H4 (cell line): ENCODE measurements at places on chromosomes 16 and 17. TPM values are rescaled to one million over a fixed set of nuclear protein-coding genes. Genes with fewer than 3 reads are reported as not detected.

- DNase-seq = no peak
Measured at GRCh38 chr17:80092959-80093358, 8.4 kb upstream of the GAA start.

Gene MIS12
- 22.4 and 22.9 TPM in 2 replicates for total RNA-seq

DNA sequence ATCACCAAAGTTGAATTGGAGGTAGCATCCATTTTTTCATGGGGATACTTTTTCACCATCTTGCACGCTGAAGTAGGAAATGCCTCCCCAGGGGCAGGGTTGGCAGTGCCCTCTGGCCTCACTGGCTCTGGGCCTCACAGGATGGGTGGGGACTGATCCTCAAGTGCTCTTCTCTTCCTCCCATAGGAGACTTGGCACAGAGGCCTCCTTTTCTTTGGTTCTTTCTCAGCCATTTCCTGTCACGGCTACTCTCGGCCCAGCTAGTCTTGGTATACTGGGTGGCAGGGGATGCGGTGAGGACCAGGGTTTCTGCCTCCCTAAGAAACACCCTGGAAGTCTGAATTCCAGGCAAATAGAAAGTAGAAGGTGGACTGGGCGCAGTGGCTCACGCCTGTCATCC lies 58.2 kb downstream of the PECAM1 start:
- no peak for DNase-seq

Gene FGF11
- total RNA-seq = not detected in 2 replicates

DNA sequence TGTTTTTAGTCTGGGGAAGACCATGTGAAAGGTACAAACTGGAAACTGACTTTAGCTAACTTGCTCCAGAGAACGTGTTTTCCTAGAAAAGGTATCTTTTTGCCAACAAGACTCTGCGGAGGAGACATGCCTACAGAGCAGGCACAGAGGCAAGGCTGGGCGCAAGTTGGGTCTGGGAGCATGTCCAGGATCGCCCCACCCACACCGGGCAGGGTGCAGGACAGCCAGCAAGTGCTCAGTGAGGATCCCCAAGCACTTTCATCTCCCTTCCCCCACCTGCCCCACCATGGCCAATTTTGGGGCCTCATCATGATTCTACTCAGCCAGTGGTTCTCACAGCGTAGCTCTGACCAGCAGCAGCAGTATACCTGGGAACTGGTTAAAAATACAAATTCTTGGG lies 18.2 kb upstream of the ROGDI start:
- DNase-seq = no peak

DNA sequence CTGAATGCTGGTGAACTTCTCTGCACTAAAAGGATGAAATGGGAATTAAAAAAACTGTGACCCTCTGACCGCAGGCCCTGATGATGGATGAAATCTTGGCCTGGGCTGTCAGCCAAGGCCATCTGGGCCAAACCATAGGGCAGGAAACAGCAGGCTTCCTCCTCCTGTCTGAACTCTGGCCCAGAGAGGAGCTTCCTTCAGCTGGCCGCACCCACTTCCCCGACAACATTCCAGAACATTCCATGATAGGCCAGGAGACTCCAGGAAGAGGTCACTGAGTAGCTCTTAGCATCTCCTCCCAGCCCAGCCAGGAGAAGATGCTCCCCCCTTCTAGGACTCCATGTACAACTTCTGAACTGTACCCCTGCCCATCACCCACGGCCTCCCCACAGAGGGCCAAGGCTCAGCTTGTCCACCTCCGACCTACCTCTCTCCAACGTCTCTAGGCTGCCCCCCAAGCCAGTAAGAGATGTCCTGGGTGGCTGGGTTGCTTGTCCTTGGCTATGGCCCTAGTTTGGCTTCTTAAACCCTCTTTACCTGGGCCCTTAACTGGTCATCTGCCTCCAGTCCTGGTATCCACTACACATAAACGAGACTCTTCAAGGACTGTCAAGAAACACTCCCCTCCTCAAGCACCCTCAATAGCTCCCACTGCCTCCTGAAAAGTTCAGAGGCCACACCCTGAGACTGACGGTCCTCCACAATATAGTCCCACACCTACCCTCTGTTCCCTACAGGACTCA lies 1.7 kb downstream of the RPH3AL start:
- peak; percentile 81 for DNase-seq

DNA sequence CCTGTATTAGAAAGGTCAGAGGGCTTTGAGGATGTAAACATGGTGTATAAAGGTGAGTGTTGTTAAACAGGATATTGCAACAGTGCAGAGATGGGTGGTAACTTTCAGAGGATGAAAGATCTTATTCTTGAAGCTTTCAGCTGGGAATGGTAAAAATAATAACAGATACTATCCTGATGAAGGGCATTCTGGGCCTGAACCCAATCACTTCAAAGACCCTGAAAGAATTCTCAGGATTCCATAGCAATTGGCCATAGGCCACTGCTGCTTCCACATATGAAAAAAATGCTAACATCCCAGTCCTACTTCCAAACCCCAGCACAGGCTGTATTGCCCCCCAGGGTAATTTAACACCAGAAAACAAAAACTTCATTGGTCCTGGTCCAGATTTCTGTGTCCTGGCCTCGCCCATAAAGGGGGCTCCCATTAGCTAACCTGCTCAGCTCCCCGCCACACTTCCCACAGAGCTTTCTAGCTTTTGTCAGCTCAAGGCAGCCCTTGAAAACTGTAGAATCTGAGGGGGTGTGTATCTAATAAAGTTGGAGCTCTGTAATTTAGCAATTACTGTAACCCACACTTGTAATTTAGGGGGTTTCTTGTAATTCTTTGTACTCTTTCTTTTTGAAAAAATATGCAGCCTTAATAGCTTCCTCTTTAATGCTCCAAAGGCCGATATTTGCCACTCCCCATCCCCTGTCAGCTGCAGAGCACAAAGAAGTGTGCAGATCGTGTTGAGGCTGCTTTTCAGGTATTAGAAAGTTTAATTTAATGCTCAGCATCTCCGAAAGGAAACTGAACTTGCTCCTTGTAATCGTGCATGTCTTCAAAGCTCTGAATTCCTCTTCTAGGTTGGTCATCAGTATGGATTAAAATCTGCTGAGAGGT lies 371.5 kb downstream of the SEC14L1 start:
- no peak for DNase-seq

DNA sequence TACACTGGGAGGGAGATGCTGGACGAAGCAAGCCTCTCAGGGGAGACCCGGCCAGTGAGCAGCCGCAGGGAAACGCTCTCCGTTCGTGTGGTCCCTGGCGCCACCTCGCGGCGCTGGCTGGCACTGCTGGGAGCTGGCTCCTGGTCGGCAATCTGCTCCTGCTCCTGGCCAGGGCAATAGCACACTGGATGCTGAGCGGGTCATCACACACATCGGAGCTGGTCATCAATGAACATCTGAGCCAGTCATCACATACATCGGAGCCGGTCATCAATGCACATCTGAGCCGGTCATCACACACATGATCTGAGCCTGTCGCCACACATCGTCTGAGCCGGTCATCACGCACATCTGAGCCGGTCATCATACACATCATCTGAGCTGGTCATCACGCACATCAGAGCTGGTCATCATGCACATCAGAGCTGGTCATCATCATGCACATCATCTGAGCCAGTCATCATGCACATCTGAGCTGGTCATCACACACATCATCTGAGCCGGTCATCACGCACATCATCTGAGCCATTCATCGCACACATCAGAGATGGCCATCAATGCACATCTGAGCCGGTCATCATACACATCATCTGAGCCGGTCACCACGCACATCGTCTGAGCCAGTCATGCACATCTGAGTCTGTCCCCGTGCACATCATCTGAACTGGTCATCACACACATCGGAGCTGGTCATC lies 217.3 kb downstream of the RBFOX3 start:
- DNase-seq = peak; percentile 71

- DNase-seq = peak; percentile 88
Measured at GRCh38 chr17:82791532-82791931, 39.7 kb downstream of the TBCD start.

DNA sequence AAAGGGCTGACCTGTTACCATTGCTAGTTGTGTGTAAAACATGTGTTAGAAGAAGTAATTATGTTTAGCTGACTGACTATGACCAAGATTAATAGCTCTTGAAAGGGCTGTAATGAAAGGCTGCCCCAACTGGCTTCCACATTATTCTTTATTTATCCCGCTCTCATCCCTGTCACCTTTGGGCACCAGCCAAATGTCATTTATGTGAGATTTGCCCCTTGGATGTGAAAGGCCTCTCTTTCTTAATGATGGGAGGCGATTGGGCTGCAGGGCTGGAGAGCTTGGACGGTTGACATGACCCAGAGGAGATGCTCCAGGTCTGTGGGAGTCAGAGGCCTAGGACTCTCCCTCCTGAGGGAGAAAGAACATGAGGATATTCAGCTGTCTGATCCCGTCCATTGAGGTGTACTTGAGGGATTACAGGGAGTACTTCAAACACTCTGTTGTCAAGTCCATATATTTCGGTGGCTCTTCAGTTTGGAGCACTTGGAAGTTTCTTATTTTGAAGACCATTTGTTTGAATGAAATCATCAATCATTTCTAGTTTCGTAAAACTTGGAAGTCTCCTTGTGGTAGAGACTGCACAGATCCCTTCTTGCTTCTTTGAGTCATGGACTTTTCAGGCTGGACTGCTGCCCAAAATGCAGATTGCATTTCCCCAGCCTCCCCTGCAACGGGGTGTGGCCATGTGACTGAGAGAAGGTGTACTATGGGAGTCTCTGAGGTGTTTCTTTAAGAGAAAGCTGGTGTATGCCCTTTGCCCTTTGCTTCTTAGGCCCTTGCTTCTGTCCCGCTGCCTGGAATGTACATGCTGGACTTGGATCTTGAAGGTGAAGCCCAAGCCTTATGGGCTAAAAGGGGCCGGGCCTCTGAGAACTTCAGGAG lies 51.3 kb downstream of the FTO start:
- peak; percentile 38 for DNase-seq

GRCh38 chr16:47016700-47017133 lies 43.2 kb upstream of the DNAJA2 start:
- no peak for DNase-seq

Gene TMC8
- total RNA-seq = 0.02 TPM in 1 of 2 replicates, not detected in the other

DNA sequence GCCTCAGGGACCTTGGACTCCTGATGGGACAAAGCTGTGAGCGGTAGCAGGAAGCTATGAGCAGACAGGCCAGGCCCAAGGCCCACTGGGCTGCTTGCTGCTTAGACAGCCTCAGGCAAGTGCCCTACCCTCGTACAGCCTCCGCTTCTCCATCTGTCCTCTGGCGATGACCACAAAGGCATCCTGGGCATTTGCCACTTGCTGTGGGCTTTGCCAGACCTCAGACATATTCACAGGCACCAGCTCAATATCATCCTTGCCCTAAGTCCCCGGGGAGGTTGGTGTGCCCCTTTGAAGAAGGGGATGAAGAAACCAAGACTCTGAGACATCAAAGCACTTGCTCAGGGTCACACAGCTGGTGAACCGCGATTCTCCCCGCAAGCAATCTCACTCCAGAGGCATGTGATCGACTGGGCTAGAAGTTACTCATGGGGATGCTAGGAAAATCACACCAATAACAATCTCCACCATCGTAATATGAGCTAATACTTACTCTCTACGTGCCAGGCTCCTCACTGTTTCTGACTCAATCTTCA lies 21.7 kb downstream of the PPL start:
- peak; percentile 58 for DNase-seq

GRCh38 chr16:65655802-65656201 lies 533.9 kb upstream of the CDH11 start:
- DNase-seq = no peak

- no peak for DNase-seq
Measured at GRCh38 chr17:37481001-37481665, 8.6 kb upstream of the DUSP14 start.

Gene ZNF750
- total RNA-seq = not detected in 2 replicates

GRCh38 chr17:2798678-2799077 lies 2.4 kb downstream of the RAP1GAP2 start:
- DNase-seq = no peak

Gene TANGO6
- 10.6 and 28.7 TPM in 2 replicates for total RNA-seq

Gene NOS2
- total RNA-seq = 0.02 TPM in 1 of 2 replicates, not detected in the other

- DNase-seq = no peak
Measured at GRCh38 chr17:78939615-78940014, 14.4 kb upstream of the TIMP2 start.

Gene ASB16
- not detected in 2 replicates for total RNA-seq

DNA sequence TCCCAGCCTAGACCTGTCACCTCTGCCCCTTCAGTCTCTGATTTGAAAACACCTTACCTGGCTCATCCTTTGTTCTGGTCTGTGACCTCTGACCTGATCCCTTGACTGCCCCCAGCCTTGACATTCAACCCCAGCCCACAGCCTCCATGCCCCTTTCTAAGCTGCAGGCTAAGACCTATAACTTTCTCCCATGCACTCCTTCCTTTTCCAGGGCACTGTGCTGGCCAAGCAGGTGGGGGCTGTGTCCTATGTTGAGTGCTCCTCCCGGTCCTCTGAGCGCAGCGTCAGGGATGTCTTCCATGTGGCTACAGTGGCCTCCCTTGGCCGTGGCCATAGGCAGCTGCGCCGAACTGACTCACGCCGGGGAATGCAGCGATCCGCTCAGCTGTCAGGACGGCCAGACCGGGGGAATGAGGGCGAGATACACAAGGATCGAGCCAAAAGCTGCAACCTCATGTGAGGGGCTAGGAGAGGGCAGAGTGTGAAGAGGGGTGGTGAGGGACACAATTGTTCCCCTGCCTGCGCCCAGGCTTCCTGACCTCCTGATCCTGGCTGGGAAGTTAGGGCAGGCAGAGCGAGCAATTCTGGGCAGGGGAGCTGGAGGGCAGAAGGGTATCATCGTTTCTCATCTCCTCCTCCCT lies 3.3 kb downstream of the RND2 start:
- no peak for DNase-seq

GRCh38 chr17:22277595-22277994 lies 585.3 kb downstream of the KCNJ18 start:
- no peak for DNase-seq

Gene FAM171A2
- total RNA-seq = 3.4 and 6.5 TPM in 2 replicates

DNA sequence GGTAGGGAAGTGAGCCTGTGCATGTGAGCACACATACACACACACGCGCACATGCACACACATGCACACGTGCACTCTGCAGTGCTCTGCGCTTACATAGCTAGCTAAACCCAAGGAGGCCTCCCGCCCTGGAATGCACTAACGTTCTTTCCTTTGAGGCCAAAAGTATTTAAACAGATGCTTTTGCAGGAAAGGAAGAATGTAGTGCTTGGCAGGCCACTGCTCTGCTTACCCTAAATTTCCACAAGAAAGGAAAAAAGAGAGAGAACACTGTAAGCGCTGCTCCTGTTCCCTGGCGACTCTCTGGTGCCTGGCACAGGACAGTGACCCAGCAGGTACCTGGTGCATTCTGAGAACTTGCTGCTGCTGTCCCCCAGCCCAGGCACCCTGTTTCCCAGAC lies 31.3 kb upstream of the MRPS23 start:
- no peak for DNase-seq

DNA sequence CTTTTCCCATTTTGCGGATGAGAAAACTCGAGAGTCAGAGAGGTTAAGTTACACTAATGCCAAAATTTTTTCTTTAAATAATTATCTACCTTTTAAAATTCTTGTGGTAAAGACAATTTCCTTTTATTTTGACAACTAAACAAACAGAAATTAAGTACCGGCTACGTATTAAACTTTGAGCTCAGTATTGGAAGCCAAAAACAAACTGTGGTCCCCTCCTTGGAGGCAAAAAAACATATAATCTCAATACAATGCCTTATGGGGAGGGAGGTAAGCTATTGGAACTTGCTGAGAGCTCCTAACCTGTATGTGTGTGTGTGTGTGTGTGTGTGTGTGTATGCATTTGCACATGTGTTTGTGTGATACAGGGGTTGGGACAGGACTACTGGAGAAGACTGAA lies 2.2 kb downstream of the KRTAP2-4 start:
- DNase-seq = no peak

Gene TMEM204
- total RNA-seq = not detected in 2 replicates
